ENCODE measurements at places on chromosomes 3 and 15.

- no peak for DNase-seq
Measured at GRCh38 chr3:64319391-64319790, 94.1 kb upstream of the PRICKLE2 start.

- DNase-seq: peak; percentile 67
Measured at GRCh38 chr3:100521439-100521845, 29.0 kb downstream of the TMEM45A start.

- peak; percentile 17 for DNase-seq
Measured at GRCh38 chr15:95929232-95929846, 401.2 kb upstream of the NR2F2 start.

- no peak for DNase-seq
Measured at GRCh38 chr3:138796761-138797160, 38.0 kb downstream of the PIK3CB start.

- no peak for DNase-seq
Measured at GRCh38 chr3:49663831-49664230, 10.3 kb upstream of the APEH start.

GRCh38 chr3:18071833-18072232 is 329.4 kb upstream of the TBC1D5 start:
- DNase-seq: no peak

DNA sequence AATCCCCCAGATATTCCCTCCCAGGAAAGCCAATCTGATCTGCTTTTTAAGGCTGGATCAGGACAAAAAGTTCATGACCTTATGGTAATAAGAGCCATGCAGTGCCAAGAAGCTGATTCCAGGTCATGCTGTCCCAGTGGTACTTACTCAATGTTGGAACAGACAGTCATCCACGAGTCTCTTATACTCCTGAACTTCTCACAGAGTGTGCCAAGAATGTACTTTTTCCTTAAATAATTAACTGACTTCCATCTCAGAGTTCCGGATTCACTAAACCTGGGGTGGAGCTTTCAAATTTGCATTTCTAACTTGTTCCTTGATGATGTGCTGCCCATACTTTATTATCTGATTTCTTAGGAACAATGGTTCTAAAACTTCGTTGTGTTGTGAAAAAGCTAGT is 3.4 kb upstream of the P3H2 start:
- DNase-seq: no peak

Data from CD4-positive, alpha-beta T cell treated with Interleukin-15 for 1 hour (primary cell).